ENCODE measurements at places on chromosomes 2 and 18.

GRCh38 chr2:149611100-149611820 is 23.7 kb upstream of the MMADHC start:
- no peak for DNase-seq

DNA sequence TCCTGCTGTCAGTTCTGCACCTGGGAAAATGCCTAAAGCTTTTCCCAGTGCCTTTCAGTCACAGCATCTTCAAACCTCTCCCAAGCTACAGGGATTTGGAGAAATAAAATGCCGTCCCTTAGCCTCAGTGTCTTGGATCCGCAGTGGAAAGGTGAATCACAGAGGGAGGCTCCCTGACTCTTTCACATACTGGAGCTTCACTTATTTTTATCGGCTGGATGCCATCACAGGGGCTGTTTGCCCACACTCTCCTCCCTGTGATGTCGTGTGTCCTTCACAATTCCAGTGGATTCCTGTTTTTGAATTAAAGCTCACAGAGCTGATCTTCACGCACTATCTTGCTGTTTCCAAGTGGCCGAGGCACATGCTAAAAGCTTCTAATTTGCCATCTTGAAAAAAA is 1303.1 kb upstream of the DDX18 start:
- no peak for DNase-seq

GRCh38 chr2:219621935-219622334 is 5.5 kb upstream of the SLC4A3 start:
- no peak for DNase-seq

DNA sequence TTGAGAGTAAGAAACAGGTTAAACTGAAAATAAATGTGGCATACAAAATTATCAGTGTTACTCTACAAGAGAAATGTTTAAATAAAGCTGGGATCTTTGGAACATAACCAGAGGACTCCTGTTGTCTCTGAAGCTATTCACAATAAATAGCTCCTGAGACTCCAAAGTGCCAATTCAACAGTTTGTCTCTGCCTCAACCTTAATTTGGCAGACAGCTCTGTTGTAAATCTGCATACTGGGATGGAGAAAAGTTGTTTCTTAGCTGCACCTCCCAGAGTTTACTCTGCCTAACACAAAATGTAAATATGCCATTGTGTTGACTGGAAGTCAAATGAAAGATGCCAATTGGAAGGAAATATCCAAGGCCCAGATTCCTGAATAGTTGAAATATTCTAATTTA is 238.5 kb upstream of the EPHA4 start:
- no peak for DNase-seq

GRCh38 chr2:217396165-217396564 is 536.3 kb upstream of the TNP1 start:
- no peak for DNase-seq

DNA sequence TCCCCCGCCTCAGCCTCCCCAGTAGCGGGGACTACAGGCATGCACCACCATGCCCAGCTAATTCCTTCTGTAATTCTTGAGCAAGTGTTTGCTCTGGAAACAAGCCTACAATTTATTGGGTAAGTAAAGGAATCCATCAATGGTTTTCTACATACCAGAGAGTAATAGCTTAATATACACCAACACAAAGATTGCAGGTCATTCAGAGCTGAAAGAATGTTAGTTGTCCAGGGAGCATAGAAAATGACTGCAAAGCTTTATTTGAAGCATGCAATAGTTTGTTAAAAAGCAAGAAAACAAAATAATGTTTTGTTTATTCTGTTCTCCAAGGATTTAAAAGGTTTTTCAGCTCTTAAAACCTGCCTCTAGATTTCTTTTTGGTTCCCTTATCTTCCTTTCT is 5.6 kb downstream of the IDH1 start:
- no peak for DNase-seq

GRCh38 chr2:162828545-162828944 is 10.0 kb downstream of the KCNH7 start:
- DNase-seq: no peak

DNA sequence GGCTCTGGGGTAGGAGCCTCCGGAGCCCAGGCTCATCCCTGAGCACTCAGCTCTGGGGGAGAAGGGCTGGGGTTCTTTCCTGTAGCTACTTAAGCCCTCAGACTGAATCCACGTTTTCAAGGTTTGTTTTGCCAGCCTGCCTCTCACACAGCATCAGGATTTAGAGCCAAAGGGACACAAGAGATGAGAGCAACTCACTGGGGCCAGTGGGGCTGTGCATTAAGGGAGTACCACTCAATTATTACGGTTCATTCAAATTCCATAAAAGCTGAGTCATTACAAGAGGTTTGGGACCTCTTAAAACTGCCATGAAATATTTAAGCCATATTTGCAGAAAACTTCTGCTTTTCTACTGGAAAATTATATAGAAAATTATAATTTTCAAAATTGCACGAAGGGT is 17.1 kb upstream of the SNED1 start:
- no peak for DNase-seq

GRCh38 chr2:118091631-118092030 is 3.4 kb downstream of the INSIG2 start:
- no peak for DNase-seq

DNA sequence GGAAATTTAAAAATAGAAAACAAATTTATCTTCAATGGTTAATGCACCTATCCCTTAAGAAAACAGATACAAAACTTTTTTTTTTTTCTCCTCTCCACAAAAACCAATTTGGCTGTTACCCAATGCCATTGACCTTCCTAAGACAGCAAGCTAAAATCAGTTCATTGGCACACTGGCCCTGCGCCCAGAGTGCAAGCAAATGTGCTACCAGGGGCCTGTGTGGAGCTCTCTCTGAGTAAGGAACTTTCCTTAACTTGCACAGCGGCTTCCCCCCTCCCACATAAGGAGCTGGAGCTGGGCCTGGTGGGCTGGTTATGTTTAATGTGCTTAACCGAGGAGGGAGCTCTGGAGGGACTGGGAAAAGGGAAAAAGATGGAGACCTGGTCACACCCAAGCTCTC is 17.6 kb upstream of the POU3F3 start:
- no peak for DNase-seq

DNA sequence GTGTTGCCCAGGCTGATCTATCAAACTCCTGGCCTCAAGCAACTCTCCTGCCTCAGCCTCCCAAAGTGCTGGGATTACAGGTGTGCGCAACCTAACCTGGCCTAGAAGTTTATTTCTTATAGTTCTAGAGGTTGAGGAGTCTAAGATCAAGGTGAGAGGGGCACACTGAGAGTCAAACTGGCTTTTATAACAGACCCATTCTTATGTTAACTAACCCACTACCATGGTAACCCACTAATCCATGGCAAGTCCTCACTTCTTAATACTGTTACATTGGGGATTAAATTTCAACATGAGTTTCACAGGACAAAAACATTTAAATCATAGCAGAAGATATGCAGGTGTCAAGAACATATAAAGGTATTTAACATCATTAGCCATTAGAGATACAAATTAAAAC is 50.6 kb downstream of the MDH1 start:
- DNase-seq: no peak

GRCh38 chr2:9149726-9150567 is 56.7 kb upstream of the ASAP2 start:
- no peak for DNase-seq

- no peak for DNase-seq
These were observed 73.6 kb downstream of the NPAS2 start for GRCh38 chr2:100893392-100894104.

DNA sequence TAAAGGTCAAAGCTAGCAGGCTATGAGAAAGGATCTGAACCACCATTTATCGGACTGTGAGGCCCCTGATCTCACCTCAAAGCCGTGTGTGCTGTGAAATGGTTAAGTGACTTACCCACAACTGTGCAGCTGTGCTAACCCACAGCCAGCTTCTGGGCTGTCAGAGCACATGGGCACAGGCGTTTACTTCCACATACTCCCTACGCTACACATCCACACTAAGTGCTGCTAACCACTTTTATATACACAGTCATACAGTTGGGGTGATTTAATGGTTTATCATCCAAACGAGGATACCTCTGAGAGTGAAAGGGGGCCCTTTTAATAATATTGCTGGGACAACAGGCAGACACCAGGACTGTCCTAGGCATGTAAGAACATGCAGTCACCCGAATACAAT is 37.3 kb downstream of the CYRIA start:
- DNase-seq: no peak

GRCh38 chr18:7596147-7596546 is 29.0 kb downstream of the PTPRM start:
- no peak for DNase-seq

DNA sequence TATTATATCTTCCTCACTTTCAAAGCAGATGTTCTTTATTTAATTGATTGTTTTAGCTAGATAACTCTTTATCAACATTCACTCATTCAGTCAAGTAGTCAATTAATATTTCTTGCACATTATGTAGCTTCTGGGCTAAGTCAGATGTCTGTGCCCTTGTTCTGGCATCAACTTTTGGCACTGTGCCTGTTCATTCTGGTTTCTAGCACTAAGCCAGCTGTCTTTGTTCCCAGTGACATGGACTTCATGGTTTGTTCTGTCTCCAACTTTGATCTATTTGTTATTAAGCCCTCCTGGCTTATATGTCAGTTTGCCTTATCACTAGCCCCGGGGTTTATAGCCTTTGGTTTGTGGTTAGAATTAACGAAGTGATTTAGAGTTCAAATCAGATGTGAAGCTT is 247.9 kb upstream of the SYT4 start:
- DNase-seq: no peak

DNA sequence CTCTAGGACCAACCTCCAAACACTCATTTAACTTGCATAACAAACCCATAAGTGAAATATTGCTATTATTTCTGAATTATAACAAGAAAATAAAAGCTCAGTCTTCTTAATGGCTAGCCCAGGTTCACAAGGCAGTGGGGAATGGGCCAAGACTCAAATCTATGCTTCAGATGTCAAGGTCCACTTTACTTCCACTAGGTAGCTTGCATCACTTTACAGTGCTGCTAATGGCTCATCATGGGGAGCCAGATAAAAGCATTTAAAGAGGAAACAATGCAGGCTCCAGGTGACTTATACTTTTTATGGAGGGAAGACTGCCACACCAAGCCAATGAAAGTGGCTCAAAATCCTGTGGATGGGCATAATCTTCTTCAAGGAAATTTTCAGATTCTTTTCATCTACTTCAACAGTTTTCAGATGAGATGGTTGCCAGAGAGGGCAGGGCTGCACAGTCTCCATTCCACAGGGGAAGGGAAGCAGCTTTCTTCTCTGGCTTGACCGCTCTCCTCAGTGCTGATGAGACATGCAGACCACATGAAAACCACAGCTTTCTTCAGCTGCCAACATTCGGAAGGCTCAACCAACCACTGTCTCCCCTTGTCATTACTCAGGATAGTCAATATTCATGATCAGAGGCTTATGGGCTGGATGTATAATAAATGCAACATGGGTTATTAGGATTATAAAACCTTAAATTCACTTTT is 361.9 kb upstream of the MEX3C start:
- DNase-seq: no peak

DNA sequence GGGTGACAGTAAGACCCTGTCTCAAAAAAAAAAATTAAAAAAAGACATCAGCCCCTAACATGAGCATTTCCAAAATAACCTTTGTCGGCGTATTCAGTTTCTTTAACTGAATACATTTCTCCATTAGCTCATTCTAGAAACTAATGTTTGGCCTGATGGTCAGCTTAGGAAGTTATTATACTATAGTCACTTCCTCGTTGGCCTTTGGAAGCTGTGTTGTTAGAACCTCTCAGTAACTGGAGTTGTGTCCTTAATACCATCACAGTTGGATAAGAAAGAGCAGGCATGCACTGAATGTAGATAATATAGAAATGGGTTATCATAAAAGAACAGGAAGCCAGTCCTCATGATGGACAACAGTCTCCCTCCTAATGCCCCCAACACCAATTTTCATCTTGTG is 112.8 kb downstream of the ANTXR1 start:
- no peak for DNase-seq

DNA sequence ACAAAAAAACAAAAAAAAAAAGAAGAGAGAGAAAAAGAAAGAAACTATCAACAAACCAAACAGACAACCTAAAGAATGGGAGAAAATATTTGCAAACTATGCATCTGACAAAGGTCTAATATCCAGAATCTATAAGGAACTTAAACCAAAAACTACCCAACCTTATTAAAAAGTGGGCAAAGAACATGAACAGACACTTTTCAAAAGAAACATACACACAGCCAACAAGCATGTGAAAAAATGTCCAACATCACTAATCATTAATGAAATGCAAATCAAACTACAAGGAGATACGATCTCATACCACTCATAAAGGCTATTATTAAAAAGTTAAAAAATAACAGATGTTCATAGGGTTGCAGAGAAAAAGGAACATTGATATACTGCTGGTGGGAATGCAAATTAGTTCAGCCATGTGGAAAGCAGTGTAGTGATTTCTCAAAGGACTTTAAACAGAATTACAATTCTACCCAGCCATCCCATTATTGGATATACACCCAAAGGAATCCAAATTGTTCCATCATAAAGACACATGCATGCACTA is 7.2 kb upstream of the POLE4 start:
- no peak for DNase-seq

DNA sequence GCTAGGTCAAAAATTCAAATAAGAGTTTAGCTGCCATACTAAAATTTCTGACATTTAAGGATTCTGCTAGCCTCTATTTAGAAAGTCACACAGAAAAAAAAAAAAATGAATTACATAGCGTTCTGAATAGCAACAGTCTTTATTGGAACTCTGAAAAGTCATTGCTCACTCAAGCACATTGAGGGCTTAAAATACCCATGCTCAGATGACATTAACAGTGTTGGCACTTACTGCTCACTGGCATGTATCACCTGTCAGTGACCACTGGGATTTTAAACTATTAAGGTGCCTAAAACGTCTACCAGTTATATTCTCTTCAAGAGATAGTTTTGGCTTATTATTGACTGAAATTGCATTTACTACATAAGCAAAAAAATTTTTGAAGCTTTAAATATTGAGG is 468.0 kb upstream of the SPHKAP start:
- DNase-seq: no peak

GRCh38 chr2:138454761-138455160 is 46.8 kb upstream of the SPOPL start:
- no peak for DNase-seq

DNA sequence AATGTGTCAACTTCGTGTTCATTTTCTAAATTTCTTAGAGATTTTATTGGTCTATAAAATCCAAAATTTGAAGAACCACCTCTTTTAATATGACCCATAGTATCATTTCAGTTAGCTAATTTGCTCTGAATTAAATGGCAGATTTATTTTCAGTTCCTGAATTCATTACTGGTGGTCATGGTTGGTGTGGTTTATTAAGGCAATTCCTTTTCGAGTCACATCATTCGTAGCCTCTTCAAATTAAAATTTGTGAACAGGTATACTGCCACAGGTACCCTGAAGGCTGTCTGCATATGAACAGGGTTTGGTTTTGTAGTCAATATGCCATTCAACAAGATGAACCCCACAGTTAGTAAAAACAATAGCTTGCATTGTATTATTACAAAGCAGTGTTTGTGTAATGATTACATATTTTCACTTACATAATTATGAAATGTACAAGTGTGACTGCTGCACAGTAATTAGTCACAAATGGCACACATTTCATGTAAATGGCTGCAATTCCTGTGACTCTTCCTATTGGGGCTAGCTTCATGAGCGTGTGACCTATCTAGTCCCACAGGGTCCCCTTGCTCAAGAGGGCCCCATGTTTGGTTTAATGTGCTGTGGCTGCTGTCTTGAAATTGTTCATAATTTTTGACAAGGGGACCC is 48.9 kb downstream of the CDC42EP3 start:
- no peak for DNase-seq

GRCh38 chr2:824954-825353 is 125.7 kb upstream of the SNTG2 start:
- no peak for DNase-seq
